NCI-H2107 (cell line): ENCODE measurements at places on chromosomes 11 and 22.

GRCh38 chr11:3955299-3955665, 99.8 kb downstream of the STIM1 start:
- no peak for DNase-seq

DNA sequence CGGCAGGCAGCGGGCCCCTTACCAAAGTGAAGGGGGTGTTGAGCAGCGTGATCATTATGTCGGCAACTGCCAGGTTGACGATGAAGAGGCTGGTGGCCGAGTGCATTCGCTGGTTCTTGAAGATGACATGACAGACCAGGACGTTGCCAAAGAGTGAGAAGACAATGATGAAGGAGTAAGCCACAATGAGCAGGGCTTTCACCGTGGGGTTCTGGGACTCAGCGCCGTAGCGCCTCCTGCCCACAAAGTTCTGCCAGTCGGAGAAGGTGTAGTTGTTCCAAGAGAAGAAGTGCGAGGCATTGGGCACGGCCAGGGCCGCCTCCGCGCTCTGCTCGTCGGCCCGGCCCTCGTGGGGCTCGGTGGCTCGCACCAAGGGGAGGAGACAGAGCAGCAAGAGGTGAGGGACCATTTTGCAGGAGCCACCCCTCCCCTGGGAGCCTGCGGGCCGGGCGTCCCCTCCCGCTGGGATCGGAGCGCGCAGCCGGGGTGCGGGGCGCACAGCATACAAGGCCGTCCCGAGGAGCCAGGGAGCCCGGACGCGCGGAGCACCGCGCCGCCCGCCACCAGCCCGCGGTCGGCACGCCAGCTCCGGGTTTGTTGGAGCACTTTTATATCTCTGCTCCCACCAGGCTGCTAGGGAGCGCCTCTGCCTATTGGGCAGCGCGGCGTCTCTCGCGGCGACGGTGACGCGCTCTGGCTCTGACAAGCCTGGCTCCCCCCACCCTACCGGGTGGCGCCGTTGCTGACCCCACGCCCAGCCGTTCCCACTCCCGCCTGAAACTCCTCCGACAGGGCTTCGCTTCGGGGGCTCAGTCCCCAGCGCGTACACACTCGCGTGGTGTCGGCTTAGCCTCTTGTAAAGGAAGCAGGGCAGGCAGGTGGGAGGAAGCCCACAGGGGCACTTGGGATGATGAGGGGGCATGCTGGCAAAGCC, at the start of gene GPR83:
GPR83 (minus strand) TSS at position 581 of the 934 bp plus-strand sequence; CDS start at position 409, 172 bp downstream.
- no peak for DNase-seq

- DNase-seq, result no peak
Observed at GRCh38 chr11:17408026-17408425, 19.6 kb upstream of the KCNJ11 start.

- no peak for DNase-seq
Observed at GRCh38 chr11:24587635-24588034, 90.8 kb downstream of the LUZP2 start.

DNA sequence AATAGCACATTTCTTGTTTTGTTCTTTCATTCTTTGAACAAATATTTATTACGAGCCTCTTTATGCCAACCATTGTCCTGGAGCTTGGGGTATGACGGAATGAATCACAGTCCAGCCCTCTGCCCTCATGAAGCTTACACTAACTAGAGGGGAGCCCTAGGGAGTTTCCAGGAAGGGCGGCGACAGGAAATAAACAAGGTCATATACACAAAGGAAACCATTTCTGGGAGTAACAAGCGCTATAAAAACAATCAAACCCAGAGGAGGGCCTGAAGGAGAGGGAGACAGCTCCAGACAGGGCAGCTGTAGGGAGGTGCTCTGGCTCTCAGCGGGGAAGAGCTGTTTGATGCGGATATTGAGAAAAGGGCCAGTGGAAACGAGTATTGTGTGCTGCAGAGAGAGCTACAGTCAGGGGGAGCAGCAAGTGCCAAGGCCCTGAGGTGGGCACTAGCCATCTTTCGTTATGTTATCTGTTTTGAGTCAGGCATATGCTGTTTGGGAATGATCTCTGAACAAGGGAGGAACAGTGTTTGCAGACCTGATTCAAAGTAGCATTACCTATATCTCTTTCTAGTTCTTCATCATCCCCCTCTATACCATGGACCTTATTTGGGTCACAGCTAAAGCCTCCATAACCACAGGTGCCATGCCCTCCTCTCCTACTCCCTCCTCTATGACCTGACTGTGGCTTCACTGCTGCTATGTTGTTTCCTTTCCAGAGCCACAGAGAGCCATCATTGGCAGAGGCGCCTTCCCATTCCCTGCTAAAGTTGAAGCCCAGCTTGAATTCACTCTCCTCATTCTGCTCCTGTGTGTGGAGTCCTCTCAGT, 15.3 kb upstream of the ZBTB16 start:
- no peak for DNase-seq

GRCh38 chr11:67405196-67405567, 1.3 kb downstream of the TBC1D10C start:
- no peak for DNase-seq

- no peak for DNase-seq
Observed at GRCh38 chr22:42656578-42656977, 7.4 kb upstream of the CYB5R3 start.

GRCh38 chr22:19066531-19067271, 55.5 kb downstream of the DGCR2 start:
- DNase-seq, result no peak

- no peak for DNase-seq
Observed at GRCh38 chr11:123357353-123357989, 72.6 kb upstream of the GRAMD1B start.

DNA sequence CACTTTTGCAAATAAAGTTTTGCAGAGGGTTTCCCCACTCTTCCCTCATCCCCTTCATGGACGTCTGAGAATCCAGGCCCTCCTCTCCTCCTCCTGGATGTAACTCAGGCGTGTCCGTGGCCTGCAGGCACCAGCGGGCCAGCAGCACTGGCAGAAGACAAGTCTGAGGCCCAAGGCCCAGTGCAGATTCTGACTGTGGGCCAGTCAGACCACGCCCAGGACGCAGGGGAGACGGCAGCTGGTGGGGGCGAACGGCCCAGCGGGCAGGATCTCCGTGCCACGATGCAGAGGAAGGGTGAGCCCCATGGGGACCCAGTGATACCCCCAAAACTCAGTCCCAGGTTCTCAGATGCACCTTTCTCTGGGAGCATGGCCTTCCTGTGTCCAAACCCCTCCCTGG, 14.4 kb downstream of the TUB start:
- DNase-seq, result no peak

DNA sequence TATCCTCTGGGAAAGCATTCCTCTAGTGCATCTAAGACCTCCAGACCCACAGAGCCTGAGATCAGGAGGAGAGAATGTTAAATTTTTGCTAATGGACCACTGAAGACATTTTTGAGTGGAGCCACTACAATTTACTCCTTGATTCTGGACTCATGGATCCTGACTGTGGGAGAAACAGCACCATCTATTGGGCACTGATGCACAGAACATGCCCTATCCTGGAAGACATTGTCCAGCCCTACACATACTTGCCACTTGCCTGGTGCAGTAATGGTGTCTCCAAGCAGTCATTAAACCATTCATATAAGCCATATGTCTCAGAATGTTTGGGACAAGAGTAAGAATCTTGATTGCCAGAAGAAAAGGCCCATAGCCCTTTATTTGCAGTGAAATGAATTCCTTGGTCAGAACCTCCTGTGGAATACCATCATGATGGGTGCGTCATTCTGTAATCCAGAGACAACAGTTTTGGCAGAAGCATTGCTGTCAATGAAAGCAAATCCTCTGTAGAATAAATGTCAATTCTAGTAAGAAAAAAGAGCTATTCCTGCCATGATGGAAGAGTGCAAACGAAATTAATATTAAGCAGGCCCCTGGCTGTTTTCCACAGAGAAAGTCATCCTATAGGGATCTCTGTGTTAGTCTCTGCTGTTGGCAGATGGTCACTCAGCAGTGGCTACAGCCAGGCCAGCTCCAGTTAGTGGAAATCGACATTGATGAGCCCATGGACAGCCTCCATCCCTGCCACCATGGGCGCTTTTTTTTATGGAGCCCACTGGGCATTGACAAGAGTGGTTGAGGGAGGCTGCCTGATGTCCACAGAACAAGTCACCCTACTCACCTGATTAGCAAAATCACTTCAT, 43.5 kb downstream of the GGTLC2 start:
- no peak for DNase-seq

- DNase-seq, result no peak
Observed at GRCh38 chr11:77442394-77443053, 31.4 kb downstream of the PAK1 start.

- no peak for DNase-seq
Observed at GRCh38 chr11:35047179-35047578, 91.8 kb upstream of the CD44 start.

DNA sequence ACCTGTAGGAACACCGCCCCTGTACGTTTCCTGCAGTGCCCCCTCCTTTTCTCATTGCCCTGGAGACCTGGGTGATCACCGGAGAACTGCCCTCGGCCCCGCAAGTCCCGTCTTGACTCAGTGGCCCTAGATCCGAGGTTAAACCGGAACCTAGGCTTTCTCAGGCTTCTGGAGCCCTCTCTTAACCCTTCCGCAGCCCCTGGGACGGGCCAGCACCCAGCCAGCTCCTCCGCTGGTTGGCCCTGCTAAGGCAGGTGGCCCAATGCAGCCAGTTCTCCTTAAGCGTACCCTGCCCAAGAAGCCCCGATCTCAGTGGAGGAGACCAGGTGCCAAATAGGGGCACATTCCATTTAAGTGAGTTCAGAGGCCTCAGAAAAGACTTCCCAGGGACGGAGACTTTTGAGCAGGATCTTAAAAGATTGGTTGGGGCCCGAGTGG, 776 bp downstream of the NLRX1 start:
- DNase-seq, result no peak

DNA sequence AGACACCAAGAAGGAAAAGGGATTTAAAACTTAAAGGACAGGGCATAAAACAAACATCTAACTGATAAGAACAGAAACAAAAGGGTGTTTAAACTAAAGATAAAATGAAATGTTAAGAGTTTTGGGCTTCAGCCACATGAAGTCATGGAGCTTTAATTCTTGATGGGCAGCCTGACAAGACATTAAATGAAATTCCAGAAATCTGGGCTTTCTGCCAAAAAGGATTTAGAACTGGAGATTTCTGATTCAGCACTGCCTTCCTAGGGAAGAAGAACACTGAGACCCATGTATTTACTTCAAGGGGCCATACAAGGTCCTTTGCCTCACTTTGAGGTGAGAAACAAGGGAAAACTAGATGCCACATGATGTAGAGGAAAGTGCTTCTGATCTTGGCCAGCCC, 355.9 kb upstream of the RAG2 start:
- no peak for DNase-seq

DNA sequence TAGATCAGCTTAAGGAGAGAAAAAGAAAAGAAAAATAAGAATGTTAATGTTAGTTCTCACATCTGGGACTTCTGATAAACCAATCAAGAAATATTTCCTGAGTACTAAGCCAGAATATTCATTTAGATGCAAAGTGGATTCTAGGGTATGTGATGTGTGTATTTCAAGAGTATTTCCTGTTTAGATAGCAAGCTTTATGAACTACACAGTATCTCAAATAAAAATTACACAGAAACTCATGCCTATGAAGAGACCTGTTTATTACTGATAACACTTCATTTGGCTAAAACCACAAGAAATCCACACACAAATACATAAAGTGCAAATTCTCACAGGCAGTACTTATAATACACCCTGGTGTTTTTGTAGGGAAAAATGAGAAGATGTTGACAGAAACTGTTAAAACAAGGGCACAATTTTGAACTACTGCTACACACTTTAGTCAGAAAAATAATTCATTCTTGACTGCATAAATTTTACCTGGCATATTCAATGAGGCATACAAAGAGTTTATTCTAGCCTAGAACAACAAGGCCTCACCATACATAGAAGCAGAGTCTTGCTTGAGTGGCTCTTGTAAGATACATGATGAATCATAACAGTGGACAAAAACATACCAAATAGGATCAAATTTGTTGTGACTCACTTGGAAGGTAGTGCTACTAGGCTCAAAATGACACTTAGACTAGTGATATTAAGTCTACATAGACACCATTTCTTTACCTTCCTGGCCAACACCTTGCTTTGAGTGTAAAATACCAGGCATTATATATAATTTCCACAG, 18.8 kb upstream of the P4HA3 start:
- no peak for DNase-seq

- no peak for DNase-seq
Observed at GRCh38 chr11:64726867-64727530, 4.0 kb upstream of the NRXN2 start.

DNA sequence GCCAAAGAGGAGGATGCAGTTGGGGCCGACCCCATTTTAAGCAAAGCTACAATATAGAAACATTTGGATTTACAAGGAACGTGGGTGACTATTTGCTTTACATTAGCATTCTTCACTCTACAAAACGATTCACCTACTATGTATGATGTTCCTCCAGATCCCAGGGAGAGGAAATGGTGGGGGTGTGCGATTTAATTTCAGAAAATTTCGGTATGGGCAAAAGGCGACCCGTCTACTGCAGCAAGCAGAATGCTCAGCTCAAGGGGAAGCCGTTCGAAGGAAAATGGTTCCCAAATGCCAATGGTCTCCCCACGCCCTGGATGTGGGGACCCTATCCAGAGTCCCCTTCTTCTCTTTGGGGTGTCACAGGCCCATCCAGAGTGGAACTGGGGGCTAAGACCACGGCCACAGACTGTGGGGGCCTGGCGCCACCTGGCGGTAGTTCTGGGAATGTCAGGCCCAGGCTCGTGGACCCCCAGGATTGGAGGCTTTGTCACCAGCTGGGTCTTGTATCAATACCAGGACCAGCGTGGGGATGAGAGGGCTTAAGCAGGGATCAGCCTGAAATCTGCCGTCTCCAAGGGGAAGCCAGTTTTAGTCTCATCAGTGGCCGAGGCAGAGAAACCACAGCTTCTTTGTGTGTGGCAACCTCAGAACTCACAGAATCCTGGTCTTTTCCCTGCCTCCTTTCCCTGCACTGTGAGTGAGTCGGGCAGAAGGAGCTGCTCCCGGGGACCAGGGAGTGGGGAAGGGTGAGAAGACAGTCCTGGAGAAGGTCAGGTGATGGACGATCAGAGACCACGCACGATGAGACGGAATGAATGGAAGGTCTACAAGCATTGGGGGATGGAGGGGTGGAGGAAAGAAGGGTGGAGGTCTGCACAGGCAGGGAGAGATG, 8.4 kb downstream of the LRRC10B start:
- no peak for DNase-seq

- DNase-seq, result no peak
Observed at GRCh38 chr11:19980957-19981669, 179.2 kb downstream of the DBX1 start.

- DNase-seq, result no peak
Observed at GRCh38 chr22:39414377-39414776, 14.8 kb downstream of the TAB1 start.

GRCh38 chr11:74819400-74819799, 70.8 kb downstream of the RNF169 start:
- DNase-seq, result no peak

- DNase-seq, result no peak
Observed at GRCh38 chr22:23530766-23531282, 49.3 kb downstream of the IGLL1 start.

GRCh38 chr11:123228496-123229163, 33.6 kb upstream of the CLMP start:
- no peak for DNase-seq

- DNase-seq, result no peak
Observed at GRCh38 chr11:69578167-69578566, 62.8 kb upstream of the CCND1 start.

- no peak for DNase-seq
Observed at GRCh38 chr22:21791635-21792625, 56.3 kb upstream of the YPEL1 start.

- no peak for DNase-seq
Observed at GRCh38 chr11:63445720-63446119, 45.2 kb downstream of the PLAAT5 start.
